AG08395 (cell line): ENCODE measurements at places on chromosomes 3 and 15.

DNA sequence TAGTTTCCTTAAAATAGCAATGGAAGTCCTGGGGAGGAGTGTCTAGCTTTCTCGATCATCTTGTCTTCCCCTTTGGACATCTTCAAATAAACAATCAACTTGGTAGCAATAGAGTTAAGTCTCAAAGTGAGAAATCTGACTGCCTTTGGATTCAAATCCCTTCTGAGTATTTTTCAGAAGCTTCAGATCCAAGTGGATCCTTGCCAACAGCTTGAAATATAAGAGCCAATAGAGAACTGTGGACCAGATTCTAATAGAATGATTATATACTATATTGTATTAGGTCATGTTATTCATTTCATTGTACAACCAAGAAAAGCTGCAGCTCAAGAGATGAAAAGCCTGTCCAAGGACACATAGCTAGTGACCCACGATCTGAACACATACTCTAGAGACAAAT is 60.2 kb downstream of the SYNPR start:
- DNase-seq: no peak

DNA sequence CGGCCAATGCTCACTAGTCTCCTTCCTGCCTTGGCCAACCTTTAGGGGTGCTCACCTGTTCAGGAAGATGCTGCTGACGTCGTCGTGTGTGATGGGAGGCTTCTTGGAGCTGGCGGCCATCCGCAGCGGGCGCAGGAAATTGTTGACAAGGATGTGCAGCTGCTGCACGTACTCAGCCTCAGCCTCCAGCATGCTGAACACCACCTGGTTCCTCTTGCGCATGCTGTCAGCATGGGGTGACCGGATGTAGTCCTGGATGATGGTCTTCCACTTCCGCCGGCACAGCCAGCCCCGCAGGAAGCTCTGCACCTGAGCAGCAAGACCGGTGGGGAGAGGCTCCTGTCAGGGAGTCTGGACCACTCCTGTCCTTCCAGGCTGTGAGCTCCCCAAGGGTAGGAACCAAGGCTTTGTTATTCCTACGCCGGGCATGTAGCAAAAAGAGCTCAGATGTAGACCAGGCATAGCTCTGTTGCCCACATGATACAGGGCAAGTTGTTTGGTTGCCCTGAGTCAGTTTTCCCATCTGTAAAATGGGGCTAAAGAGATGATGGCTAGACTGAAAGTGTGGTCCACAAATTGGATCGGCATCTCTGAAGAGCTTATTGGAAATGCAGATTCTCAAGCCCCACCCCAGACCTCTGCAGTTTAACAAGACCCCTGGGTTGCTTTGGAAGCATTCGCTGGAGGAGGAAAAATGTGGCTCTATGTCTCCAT is 43.7 kb downstream of the RASGRF1 start:
- no peak for DNase-seq

- no peak for DNase-seq
These were observed 1501.2 kb upstream of the CADM2 start for GRCh38 chr3:83457551-83457950.

- peak; percentile 50 for DNase-seq
These were observed 86.9 kb upstream of the COL6A5 start for GRCh38 chr3:130258532-130258952.

DNA sequence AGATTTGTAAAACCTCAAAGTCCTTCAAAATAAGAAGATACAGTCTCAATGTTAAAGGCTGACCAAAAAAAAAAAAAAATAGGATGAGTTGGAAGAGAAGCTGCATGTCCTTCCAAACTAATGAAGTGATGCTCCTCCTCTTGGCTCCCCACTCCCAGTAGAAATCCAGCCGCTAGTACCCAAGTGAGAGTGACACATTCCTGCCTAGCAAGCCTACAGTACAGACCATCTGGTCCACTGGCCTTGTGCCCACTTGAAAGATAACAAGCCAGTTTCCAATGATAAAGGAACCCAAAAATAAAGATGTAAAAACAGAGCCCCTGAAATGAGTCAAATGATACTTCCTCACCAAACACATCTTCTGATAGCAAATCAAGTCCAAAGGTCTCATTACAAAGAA is 258.7 kb upstream of the NSMCE3 start:
- DNase-seq: no peak
